ENCODE measurements at places on chromosomes 6 and 20.

DNA sequence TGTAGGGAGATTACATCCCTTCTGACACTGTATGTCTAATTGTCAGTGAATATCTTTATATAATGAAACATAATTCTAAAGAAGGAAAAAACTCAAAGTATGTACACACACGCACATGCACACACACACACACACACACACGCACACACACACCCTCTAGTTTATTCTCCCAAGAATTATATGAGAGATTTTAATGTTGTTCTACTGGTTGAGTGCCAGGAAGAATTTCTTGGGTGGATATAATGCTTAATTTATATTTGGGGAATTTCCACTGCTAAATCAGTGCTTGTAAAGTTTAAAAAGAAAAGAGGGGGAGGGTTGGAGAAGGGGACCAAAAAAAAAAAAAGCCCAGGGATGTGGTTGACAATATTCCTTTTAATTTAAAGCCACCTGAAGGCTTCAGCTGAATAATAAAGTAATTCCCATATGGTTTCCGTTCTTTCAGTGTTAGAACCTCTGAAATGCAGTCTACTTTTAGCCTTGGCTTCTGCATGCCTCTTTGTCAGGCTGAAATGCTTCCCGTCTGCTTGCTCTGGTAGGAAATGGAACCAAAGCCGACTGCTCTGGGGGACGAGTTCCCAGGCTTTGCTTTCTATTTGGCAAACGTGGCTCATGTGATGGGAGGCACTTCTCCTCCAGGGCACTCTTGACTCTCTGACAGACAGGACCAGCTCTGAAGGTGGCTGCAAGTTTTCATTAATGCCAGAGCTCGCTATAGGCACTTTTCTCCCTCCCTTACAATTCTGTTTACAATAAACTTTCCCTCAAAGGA is 225.4 kb downstream of the PRL start:
- DNase-seq = no peak

DNA sequence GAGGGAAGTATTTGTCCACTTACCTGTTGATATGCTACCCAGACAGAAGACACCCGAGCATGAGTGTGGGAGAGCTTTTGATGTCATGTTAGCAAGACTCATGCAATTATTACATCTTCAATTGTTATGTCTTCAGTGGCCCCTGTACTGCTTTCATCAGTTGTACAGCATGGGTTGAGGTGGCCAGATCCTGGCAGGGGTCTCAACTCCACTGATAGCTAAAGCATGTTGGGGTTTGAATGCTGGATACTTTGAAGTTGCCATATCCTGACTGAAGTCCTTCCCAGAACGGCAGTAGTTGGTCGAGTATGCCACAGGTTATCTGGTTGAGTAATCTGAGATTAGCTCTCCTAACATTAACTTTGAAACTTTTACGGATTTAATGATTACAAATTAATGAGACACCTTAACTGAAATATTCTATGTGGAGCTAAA is 46.7 kb downstream of the LRRN4 start:
- no peak for DNase-seq

DNA sequence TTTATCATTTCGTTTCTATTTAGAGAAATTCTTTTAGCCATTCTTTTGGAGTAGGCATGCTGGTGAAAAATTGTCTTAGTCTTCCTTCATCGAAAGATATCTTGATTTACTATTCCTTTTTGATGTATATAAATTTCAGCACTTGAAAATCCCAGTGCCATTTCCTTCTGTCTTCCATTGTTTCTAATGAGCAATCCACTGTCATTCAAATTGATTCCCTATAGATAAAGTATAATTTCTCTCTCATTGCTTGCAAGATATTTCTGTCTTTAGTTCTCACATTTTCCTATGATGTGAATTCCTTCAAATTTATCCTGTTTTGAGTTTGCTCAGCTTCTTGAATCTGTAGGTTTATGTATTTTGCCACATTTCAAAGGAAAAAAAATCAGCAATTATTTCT is 251.1 kb upstream of the CHD6 start:
- no peak for DNase-seq

- DNase-seq = no peak
Observed at GRCh38 chr20:25571240-25571639, 14.1 kb downstream of the NINL start.
